ENCODE measurements at places on chromosomes 3 and 15. TPM values are rescaled to one million over a fixed set of nuclear protein-coding genes. Genes with fewer than 3 reads are reported as not detected.

PPM1M gene
- total RNA-seq, result 7.8 TPM

ACTC1 gene
- total RNA-seq, result under 0.01 TPM

CDC25A gene
- total RNA-seq, result 6.9 TPM

LCTL gene
- total RNA-seq, result not detected

FHIT gene
- 4.7 TPM for total RNA-seq

AGBL1 gene
- total RNA-seq, result 2.5 TPM

CFAP20DC gene
- 4.1 TPM for total RNA-seq

CPA3 gene
- not detected for total RNA-seq

ZNF662 gene
- 35.7 TPM for total RNA-seq
